Activated naive CD8-positive, alpha-beta T cell treated with anti-CD3 and anti-CD28 coated beads, Interleukin-2, amount 10 ng/mL, durations not matched to agents 7 days and 5 days (primary cell): ENCODE measurements at places on chromosomes 1 and 21.
A peak's percentile ranks its signal among the peaks of the same experiment; 100 is the strongest.

DNA sequence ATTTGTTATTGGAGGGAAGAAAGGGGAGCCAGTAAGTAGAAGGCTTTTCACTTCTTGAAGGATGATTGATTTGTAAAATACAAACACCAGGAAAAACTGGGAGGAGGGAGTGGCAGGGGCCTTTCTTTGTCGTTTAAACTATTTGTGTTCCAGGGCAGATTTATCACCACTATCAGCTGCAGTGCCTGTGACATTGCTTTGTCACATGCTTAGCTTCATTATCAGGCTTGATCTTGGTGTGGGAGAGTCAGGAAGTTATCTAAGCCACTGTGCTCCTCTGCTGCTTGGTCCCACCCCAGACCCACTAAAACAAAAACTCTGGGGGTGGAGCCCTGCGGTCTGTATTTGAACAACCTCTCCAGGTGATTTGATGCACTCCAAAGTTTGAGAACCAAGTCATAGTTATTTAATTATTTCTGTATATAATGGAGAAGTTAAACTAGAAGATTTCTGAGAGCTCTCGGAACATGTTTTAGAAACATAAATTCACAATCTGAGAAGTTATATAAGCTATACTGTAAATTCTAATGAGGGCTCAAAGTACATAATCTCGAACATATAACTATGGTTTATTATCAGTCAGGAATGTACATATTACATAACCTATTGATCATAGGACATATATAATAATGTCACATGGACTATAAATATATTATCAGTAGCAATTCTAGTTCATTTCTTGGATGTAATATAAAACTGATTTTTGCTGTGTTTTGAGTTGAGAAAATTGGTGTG is 87.9 kb downstream of the CDC14A start:
- peaks cover 23% of the 10 kb centered on the region for H3K36me3 ChIP-seq
- peak overlapping the region; percentile 55 for H3K4me3 ChIP-seq
- DNase-seq: peak; percentile 51

DNA sequence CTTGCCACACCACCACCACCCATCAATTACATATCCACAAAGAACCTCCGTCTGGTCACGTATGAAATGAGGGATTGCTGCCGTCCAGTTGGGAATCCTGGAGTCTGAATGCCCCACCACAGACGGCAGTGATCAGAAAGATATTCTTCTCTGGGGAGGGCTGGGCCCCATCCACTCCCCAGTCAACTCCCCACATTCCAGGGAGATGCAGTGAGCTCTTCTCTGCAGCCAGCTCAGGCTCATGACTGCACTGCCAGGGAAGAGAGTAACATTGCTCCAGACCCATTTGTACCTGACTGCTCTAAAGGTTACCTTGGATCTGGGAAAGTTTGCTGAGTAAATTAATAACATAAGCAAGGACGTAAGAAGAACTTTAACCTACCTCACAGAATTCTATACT is 18.3 kb downstream of the DEGS1 start:
- H3K27me3 ChIP-seq: no peaks in the 10 kb centered on the region
- no peak overlapping the region for H3K4me3 ChIP-seq
- peaks cover 3% of the 10 kb centered on the region for H3K36me3 ChIP-seq
- H3K27ac ChIP-seq: peak overlapping the region; percentile 9
- DNase-seq: no peak
- peaks cover 10% of the 10 kb centered on the region for H3K4me1 ChIP-seq

GRCh38 chr1:14791654-14792053 is 193.2 kb downstream of the KAZN start:
- no peaks in the 10 kb centered on the region for H3K27me3 ChIP-seq
- H3K4me3 ChIP-seq: no peak overlapping the region
- DNase-seq: no peak
- H3K27ac ChIP-seq: no peak overlapping the region
- no peaks in the 10 kb centered on the region for H3K36me3 ChIP-seq
- H3K4me1 ChIP-seq: no peaks in the 10 kb centered on the region

GRCh38 chr1:207883660-207884250 is 27.2 kb downstream of the CD34 start:
- peak overlapping the region; percentile 96 for H3K27ac ChIP-seq
- peak overlapping the region; percentile 83 for H3K4me3 ChIP-seq
- H3K4me1 ChIP-seq: peaks cover 38% of the 10 kb centered on the region

GRCh38 chr1:1315435-1315954 is 7.1 kb downstream of the PUSL1 start:
- no peak overlapping the region for H3K27ac ChIP-seq
- H3K36me3 ChIP-seq: peaks cover 14% of the 10 kb centered on the region
- no peak for DNase-seq
- peaks cover 2% of the 10 kb centered on the region for H3K4me1 ChIP-seq

GRCh38 chr1:76086109-76086508 is 11.6 kb downstream of the ST6GALNAC3 start:
- H3K4me3 ChIP-seq: no peak overlapping the region
- no peak for DNase-seq
- H3K27me3 ChIP-seq: no peaks in the 10 kb centered on the region
- H3K36me3 ChIP-seq: no peaks in the 10 kb centered on the region
- no peaks in the 10 kb centered on the region for H3K4me1 ChIP-seq

DNA sequence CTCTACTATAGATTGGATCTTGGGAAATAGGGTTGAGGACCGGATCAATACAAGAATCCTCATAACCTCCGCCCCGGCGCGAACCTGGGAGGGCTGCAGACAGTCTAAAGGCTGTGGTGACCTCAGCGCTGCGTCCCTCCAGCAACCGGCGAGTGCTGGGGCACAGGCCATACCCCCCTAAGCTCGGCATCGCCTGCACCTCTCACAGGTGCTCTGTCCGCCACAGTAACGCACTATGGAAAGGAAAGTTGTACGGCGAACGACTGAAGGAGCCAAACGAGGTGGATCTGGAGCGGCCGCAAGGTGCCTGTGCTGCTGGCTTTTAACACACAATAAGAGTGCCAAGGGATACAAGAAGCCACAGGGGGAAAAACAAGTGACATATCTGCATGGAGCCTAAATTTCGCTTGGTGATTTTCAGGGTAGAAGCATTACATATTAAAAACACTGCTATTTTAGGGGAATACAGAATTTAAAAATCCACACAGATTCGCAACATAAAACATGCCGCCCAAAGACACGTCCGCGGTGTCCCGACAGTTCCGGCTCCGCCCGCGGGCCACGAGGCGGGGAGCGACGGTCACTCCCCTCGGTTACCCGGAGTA is 1.4 kb upstream of the RBM15 start:
- H3K27ac ChIP-seq: no peak overlapping the region
- peaks cover 28% of the 10 kb centered on the region for H3K36me3 ChIP-seq
- DNase-seq: peak; percentile 66

DNA sequence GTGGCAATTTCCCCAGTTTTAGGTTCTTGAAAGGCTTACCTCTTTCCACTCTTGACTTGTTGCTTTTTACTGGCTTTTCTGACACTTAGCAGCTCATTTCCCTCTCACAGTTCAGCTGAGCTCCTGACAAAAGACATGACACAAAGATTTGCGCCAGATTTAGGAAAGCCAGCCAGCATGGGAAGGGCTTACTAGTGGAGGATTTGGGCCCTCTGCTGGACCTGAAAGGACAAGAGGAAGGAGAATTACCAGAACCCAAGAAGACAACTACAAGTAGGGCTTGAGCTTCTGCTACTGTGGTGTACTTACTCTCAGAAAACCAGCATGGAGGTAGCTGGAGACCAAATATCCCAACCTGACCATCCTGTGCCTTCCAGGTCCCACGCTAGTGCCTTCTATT is 784.5 kb downstream of the BRINP3 start:
- no peaks in the 10 kb centered on the region for H3K36me3 ChIP-seq
- no peaks in the 10 kb centered on the region for H3K27me3 ChIP-seq
- H3K4me1 ChIP-seq: no peaks in the 10 kb centered on the region
- no peak overlapping the region for H3K27ac ChIP-seq
- no peak overlapping the region for H3K4me3 ChIP-seq

DNA sequence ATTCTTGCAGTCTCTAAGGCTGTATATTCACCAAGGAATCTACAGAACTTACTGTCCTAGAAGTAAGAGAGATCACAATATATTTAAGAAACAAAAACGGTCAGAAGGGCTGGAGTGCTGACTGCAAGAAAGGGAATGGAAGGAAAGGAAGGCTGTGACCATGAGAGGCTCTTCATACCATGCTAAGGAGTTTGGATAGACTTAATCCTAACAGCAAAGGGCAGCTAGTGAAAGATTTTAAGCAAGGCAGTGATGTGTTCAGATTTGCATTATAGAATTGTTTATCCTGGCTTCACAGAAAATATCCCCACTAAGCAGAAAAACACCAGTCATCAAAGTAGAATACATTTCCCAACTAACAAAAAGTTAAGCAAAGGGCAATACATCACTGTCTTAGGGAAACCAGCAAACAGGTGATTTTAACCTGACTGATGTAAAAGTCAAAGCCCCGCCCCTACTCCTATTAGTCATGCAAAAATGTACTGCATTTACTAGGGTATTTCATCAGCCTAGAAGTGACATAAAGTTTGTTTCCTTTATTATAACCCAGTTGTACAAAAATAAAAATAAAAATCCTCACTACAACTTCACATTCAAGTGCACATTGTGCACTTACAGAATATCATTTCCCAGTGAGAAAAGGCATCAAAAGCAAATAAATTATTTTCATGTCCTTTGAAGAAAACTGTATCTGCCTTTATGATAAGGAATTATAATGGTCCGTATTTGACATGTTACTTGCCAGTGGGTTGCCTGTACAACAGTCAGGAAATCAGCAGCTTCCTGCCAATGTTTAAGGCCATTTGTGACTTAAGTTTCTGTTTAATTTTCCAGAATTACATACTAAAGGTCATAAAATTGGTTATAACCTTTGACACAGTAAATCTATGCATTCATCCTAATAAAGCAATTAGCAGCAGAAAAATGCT is 17.2 kb downstream of the JAK1 start:
- DNase-seq: no peak
- peaks cover 49% of the 10 kb centered on the region for H3K4me1 ChIP-seq
- no peaks in the 10 kb centered on the region for H3K27me3 ChIP-seq
- H3K36me3 ChIP-seq: peaks cover 8% of the 10 kb centered on the region

- peak overlapping the region; percentile 67 for H3K27ac ChIP-seq
- no peaks in the 10 kb centered on the region for H3K36me3 ChIP-seq
- no peak for DNase-seq
- peak overlapping the region; percentile 81 for H3K4me3 ChIP-seq
These were observed 960 bp downstream of the RCAN1 start for GRCh38 chr21:34613679-34614627.

DNA sequence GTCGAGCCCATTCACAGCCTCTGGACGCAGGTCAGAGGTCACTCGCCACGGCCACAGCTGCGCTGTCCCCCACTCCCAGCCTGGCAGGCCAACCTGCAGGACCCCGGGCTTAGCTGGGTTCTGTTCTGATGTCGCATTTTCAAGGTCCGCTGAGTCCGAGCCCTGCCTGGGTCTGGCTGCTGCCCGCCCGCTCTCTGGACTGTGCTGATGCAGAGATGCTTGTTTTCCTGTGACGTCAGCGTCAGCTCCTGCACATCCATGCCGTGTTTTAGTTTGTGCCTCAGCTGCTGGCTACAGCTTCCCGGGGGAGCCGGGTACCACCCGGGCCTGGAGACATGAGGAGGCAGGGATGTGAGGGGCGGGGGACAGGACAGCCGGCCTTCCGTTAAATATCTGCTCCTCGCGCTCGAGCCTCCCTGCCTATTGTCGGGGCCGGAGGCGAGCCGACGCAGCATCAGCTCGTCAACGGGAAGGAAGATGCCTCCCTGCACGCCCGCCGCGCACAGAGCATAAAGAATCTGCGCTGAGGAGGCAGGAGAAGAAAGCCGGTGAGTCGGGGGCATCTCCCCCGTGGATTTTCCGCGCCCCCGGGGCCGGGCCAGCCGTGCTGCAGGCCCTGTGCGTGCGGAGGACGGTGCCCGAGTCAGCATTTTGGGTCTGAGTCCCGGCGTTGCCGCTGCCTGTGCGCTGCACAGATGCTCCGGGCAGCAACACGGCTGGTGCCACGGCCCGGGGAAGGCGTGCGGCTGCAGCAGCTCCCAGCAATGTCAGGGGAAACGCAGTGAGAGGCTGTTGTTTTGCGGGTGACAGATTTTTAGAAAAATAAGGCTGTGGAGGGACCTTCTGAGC is 23.4 kb downstream of the PRKCZ start:
- H3K36me3 ChIP-seq: peaks cover 12% of the 10 kb centered on the region
- H3K27me3 ChIP-seq: no peaks in the 10 kb centered on the region
- DNase-seq: no peak
- H3K4me3 ChIP-seq: no peak overlapping the region

DNA sequence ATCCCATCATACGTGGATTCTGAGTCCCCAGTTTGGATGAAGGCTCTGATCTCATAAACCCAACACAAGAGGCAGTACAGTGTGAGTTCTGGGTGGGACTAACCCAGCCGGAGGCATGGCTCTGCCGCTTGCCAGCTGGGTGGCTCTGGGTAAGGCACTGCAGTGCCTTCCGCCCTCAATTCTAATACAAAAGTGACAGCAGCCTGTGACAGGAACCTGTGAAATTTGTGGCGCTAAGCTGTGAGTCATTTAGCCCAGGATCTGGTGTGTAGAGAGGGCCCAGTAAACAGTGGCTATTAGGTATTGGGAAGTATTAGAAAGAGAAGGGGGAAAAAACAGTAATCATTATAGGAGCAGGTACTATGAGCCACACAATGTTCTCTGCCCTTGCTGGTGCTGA is 23.3 kb downstream of the HSPG2 start:
- no peaks in the 10 kb centered on the region for H3K36me3 ChIP-seq
- no peaks in the 10 kb centered on the region for H3K27me3 ChIP-seq
- peaks cover 15% of the 10 kb centered on the region for H3K4me1 ChIP-seq
- no peak overlapping the region for H3K4me3 ChIP-seq

GRCh38 chr1:41537788-41538351 is 53.4 kb upstream of the EDN2 start:
- H3K27ac ChIP-seq: no peak overlapping the region
- no peaks in the 10 kb centered on the region for H3K27me3 ChIP-seq
- H3K4me1 ChIP-seq: peaks cover 1% of the 10 kb centered on the region

DNA sequence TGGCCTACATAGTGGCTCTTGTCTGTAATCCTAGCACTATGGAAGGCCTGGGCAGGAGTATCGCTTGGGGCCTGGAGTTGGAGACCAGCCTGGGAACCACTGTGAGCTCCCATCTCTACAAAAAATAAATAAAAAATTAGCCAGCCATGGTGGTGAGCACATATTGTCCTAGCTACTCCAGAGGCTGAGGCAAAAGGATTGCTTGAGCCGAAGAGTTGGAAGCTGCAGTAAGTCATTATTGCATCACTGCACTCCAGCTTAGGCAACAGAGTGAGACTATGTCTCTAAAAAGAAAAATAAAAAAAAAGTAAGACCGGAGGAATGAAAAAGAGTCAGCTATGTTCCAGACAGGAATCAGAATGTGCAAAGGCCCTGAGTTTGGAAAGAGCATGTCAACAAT is 115.3 kb downstream of the CYYR1 start:
- H3K4me3 ChIP-seq: no peak overlapping the region
- no peak for DNase-seq
- no peak overlapping the region for H3K27ac ChIP-seq

DNA sequence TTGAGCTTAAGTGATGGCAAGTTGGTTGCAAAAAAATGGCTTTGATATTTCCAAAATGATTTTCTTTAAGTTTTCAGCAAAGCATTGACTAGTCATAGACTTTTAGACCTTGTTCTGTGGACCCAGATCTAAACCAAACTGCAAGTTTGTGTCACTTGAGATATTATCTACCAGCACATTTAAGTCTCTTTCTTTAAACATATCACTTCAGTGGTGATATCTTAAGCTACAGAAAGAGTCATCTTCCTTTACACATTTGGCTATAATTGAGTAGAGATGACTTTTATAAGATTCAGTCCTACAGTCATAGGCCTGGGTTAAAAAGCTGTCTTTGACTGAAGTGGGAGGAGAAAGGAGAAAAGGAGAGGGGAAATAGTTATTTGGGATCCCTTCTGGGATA is 95.2 kb downstream of the RUNX1 start:
- peaks cover 5% of the 10 kb centered on the region for H3K4me1 ChIP-seq
- H3K27me3 ChIP-seq: no peaks in the 10 kb centered on the region
- H3K27ac ChIP-seq: no peak overlapping the region
- H3K4me3 ChIP-seq: no peak overlapping the region
- H3K36me3 ChIP-seq: peaks cover 4% of the 10 kb centered on the region
